ENCODE measurements at places on chromosomes 5 and 9. TPM values are rescaled to one million over a fixed set of nuclear protein-coding genes. Genes with fewer than 3 reads are reported as not detected.
A peak's percentile ranks its signal among the peaks of the same experiment; 100 is the strongest.

GRCh38 chr9:38171538-38171884 is 102.5 kb upstream of the SHB start:
- no peak for DNase-seq
- H3K4me1 ChIP-seq = peaks cover 5% of the 10 kb centered on the region
- no peaks in the 10 kb centered on the region for H3K27me3 ChIP-seq
- no peak overlapping the region for H3K27ac ChIP-seq

GRCh38 chr9:110655754-110656641 is 12.6 kb upstream of the MUSK start:
- no peak overlapping the region for H3K27ac ChIP-seq
- H3K4me3 ChIP-seq = no peak overlapping the region
- no peak for DNase-seq
- no peaks in the 10 kb centered on the region for H3K4me1 ChIP-seq
- H3K27me3 ChIP-seq = no peaks in the 10 kb centered on the region

GRCh38 chr5:36606428-36607113 is at the start of gene SLC1A3:
Gene SLC1A3 (plus strand): TSS chr5:36606606. CDS start chr5:36608424, 1,818 bp downstream.
- H3K4me3 ChIP-seq = peak within 1 kb of the TSS; percentile 79
- peaks cover 6% of the 10 kb centered on the region for H3K4me1 ChIP-seq
- H3K36me3 ChIP-seq = no peaks in the 10 kb centered on the region
- H3K27me3 ChIP-seq = no peaks in the 10 kb centered on the region
- no peak within 1 kb of the TSS for H3K27ac ChIP-seq

GRCh38 chr5:380701-381309 is 59.3 kb downstream of the AHRR start:
- no peak for DNase-seq
- no peaks in the 10 kb centered on the region for H3K27me3 ChIP-seq
- no peak overlapping the region for H3K27ac ChIP-seq
- no peak overlapping the region for H3K4me3 ChIP-seq

GRCh38 chr9:2955575-2955974 is 111.7 kb upstream of the PUM3 start:
- H3K4me1 ChIP-seq = no peaks in the 10 kb centered on the region
- no peaks in the 10 kb centered on the region for H3K36me3 ChIP-seq
- no peaks in the 10 kb centered on the region for H3K27me3 ChIP-seq
- no peak overlapping the region for H3K27ac ChIP-seq
- H3K4me3 ChIP-seq = no peak overlapping the region

GRCh38 chr5:80761176-80761575 is 106.4 kb upstream of the DHFR start:
- DNase-seq = peak; percentile 85
- peaks cover 3% of the 10 kb centered on the region for H3K4me1 ChIP-seq
- no peak overlapping the region for H3K4me3 ChIP-seq

DNA sequence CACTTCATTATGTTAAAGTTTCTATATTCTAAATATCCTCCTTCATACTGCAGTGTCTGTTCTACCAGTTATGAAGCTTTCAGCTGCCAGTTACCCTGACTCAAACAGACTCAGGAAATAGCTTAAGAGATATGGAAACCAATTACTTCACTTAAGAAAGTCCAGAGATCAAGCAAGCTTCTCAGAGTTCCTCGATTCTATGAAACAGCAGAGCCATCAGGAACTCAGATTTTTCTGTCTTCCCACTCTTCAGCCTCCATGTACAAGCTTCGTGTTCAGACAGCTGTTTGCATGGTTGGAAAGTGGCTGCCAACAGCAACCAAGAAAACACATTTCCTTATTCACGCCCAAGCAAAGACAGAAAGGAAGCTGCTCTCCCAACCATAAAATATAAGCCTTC is 216.1 kb downstream of the ACTL7B start:
- no peaks in the 10 kb centered on the region for H3K4me1 ChIP-seq
- H3K27ac ChIP-seq = no peak overlapping the region
- no peak for DNase-seq
- H3K27me3 ChIP-seq = no peaks in the 10 kb centered on the region

DNA sequence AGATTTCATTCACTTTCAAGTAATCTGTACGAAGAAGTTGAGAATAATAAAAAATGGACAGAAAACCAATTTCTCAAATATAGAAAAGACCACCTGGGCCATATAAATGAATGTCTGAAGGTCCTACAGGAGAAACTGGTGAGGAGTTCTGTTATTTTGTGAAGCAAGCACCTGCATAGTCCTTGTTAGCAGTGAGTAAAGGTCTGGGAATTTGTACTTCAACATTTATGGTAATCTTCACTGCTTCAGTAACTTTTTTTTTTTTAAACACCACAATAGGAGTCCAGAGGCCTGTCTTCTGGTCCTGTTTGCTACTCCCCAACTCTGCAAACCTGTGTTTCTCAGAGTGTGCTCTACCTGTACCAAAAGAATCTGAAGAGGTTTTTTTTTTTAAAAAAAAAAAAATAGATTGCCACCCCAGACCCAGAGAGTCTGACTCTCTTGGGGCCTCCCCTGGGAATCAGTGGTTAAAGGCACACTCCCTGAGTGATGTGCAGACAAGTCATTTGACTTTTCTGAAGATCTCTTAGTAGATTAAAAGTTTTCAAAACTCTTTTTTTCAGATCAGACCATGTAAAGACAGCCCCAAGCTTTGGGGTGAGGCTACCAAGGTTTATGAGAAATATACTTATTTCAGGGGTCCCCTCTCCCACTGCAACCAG is 55.5 kb downstream of the FAM81B start:
- H3K27me3 ChIP-seq = no peaks in the 10 kb centered on the region
- H3K36me3 ChIP-seq = no peaks in the 10 kb centered on the region
- no peak overlapping the region for H3K4me3 ChIP-seq
- H3K4me1 ChIP-seq = no peaks in the 10 kb centered on the region
- no peak for DNase-seq

- no peak for DNase-seq
- H3K4me3 ChIP-seq = no peak overlapping the region
- H3K36me3 ChIP-seq = no peaks in the 10 kb centered on the region
Measured at GRCh38 chr5:159610966-159611579, 280.8 kb upstream of the IL12B start.

The CDH9 gene
- total RNA-seq = 0.79 TPM

DNA sequence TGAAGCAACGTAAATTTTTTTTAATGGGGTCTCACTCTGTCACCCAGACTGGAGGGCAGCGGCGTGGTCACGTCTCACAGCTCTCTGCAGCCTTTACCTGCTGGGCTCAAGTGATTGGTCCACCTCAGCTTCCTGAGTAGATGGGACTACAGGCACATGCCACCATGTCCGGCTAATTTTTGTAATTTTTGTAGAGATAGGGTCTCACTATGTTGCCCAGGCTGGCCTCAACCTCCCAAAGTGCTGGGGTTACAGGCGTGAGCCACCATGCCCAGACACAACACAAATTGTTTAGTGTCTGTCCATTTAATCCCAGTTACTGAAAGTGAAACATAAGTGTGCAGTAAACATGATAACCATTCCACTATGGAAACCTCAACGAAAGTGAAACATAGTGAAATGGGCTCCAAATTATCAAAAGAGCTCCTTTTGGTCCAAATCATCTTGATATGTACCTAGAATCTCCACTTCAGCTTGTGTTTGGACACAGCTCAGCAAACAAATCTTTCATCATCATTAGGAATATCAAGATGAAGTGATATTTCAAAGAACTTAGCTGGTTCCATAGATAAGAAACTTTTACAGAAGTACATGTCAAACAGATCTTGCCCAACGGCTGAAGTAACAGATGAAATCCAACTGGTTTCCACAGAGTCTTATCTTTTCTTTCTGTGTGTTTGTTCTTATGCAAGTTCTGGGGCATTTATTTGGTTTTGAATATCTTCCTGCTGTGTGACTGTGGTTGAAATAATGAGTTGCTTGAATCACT is 41.2 kb upstream of the PLPP1 start:
- H3K36me3 ChIP-seq = no peaks in the 10 kb centered on the region
- H3K27ac ChIP-seq = no peak overlapping the region
- no peak for DNase-seq
- H3K27me3 ChIP-seq = no peaks in the 10 kb centered on the region

GRCh38 chr5:123093601-123094236 is 4.7 kb downstream of the PRDM6 start:
- no peak overlapping the region for H3K27ac ChIP-seq
- H3K27me3 ChIP-seq = peaks cover 78% of the 10 kb centered on the region
- H3K4me3 ChIP-seq = peak overlapping the region; percentile 55
- H3K4me1 ChIP-seq = no peaks in the 10 kb centered on the region
- DNase-seq = peak; percentile 67

DNA sequence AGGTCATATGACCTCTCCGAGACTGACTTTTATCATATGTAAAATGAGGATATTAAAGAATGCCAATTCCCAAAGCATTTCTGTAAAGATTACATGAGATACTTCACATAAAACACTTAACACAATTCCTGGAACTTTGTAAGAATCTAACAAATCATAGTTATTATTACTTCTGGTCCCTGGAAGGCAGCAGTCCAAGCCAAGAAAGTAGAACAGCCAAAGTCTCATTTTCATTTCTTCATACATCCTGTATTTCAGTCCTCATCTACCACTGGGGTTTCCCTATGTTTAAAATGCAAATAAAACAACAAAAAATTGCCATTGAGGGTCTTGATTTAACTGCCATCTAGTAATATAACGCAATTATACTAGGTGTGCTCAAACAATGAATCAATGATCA is 179.5 kb downstream of the MARCHF11 start:
- H3K27ac ChIP-seq = no peak overlapping the region
- no peak for DNase-seq

DNA sequence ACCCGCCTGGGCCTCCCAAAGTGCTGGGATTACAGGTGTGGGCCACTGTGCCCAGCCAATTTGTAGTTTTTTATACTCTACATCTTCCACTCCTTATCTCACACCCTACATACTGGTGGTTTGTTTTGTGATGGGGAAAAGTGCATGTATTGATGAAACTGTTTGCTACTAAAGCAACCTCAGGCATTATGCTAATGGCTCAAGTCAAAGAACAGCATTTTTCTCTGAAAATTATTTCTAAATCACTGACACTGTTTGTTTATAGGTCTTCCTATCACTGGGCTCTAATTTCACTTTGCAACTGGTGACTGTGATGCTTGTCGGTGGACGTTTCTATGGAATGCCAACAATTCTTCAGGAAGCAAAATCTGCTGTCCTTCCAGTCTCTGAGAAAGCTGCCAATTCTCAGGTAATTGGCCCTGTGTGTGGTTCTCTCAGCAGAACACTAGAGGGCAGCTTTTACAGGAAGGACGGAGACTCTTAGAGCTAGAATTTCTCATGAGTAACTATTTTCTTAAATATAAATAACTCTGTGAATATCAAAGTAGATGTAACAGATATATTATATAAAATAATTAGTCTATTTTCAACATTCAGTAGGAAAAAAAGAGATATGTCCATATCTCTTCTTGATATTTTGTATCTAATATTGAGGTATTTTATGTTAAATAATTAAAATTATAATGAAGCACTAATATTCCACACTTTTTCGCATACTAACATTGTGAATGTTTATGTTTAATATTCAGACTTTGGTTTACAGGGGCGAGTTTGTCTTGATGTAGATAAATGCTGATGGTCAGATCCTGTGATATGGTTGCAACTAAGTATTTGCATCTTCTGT is 244.1 kb downstream of the ADGRV1 start:
- H3K27ac ChIP-seq = no peak overlapping the region
- H3K4me1 ChIP-seq = no peaks in the 10 kb centered on the region
- peak; percentile 58 for DNase-seq
- H3K27me3 ChIP-seq = no peaks in the 10 kb centered on the region
- H3K4me3 ChIP-seq = no peak overlapping the region

DNA sequence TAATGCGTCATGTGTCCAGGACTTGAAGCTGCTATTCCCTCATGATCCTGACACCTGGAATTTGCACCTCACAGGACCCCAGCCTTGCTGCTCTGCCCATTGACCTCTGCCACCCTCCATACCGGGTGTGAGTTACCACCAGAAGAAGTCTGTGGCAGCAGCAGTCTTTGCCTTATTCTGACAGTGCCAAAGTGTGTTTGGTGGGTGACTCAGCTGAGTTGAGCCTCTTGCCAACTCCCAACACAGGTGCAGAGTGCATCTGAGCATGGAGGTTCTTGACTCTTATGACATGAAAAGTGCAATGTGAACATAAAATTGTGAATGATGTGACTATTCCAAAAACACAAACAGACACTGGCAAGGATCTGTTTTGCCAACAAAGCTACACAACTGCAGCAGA is 1166.5 kb upstream of the CDH18 start:
- H3K27me3 ChIP-seq = no peaks in the 10 kb centered on the region
- no peak for DNase-seq
- no peaks in the 10 kb centered on the region for H3K4me1 ChIP-seq
- H3K36me3 ChIP-seq = no peaks in the 10 kb centered on the region
- no peak overlapping the region for H3K4me3 ChIP-seq
